ENCODE measurements at places on chromosomes 7 and 10.

GRCh38 chr7:31126976-31127375, 74.9 kb downstream of the ADCYAP1R1 start:
- DNase-seq, result no peak

DNA sequence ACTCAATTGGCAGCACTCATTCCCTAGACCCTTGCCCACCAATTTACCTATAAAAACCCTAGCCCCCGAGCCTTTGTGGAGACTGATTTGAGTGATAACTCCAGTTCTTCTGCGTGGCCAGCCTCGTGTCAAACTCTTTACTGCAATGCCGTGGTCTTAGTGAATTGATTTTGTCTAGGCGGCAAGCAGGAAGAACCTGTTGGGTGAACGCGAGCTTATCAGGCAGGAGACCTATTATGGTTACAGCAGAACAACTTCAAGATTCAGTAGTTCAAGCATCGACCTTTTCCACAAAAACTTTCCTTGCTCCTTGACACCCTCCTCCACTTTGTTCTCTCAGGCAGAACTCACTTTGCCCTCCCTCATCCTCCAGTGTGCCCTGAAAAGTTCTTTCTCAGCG, 12.2 kb downstream of the SSMEM1 start:
- DNase-seq, result no peak

DNA sequence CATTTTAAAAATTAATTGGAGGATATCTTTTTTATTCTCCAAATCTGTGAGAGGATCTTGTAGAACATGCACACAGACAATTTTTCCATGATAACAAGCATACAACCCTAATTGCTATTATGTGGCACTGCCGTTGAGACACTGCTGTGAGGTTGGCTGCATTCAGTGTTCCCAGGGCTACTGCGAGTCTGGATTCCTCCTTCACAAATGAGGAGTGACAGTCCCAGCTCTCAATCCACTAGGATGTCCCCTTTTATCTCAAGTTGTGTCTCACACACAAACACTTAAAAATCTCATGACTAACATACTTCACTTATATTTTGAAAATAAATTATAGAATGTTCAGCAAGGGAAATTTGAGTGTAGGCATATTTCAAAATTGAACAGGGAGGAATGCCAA, 14.1 kb downstream of the NEUROD6 start:
- DNase-seq, result no peak

GRCh38 chr7:137172105-137172590, 171.4 kb downstream of the PTN start:
- DNase-seq, result no peak

DNA sequence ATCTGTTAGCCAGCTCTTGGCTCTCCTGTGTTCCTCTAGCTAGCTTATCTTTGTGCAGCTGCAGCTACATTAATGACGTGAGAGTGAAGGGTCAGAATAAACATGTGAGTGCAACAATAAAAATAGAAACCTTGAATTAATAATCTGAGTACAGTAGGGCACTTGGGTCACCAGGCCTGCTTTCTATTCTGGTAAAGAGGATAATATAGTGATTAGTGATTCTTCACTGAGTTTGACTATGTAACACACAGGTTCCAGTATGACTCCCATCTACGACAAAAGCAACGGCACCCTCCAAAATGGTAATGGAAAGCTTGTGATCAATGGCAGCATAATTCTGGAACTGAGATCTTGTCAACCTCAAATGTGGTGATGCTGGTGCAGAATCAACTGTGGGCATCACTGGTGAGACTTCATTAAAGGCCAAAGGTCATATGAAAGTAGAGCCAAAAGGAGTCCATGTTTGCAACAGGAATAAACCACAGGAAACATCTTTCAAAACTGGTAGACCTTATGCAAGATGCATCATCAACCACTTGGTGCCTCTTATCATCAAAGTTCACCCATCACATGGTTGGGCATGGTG, 77.6 kb downstream of the NRBF2 start:
- no peak for DNase-seq

DNA sequence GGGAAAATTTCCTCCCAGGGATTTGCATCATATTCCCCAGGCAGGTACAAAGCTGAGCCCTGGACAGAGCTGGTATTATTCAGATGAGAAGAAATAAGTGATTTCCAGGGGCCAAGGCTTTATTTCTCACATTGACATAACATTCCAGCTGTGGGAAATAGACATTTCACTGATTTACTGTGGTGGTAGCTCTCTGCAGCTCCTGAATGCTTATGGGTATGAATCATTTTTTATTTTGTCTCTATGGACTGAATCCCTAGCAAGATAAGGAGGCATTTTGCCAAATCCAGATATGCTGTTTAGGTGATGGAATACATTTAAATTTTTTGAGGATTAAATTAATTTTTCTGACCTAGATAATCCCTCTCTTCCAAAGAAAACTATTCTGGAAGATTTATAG, 97.9 kb downstream of the MTPN start:
- DNase-seq, result no peak

DNA sequence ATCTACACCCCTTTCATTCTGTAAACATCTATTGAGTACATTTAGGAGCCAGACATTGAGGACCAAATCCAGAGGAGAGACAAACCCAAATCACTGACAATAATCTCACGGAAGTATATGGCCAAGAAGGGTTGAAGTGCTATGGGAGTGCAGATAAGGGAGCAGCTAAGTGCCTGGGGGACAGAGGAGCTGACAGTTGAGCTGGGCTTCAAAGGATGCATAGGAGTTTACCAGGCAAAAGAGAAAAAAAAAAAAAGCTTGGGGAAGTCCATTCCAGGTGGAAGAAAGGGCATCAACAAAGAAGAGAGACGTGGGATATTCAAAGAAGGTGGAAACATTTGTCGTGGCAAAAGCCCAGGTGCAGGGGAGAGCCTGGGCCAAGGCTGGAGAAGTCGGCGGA, 60.5 kb upstream of the NANOS1 start:
- DNase-seq, result no peak

- DNase-seq, result peak; percentile 42
These were observed 120.2 kb upstream of the CTTNBP2 start for GRCh38 chr7:117993377-117994003.

GRCh38 chr7:8114175-8114574, 145.6 kb downstream of the GLCCI1 start:
- DNase-seq, result no peak

Measured in SK-N-SH (cell line).